ENCODE measurements at places on chromosomes 7 and 10.

DNA sequence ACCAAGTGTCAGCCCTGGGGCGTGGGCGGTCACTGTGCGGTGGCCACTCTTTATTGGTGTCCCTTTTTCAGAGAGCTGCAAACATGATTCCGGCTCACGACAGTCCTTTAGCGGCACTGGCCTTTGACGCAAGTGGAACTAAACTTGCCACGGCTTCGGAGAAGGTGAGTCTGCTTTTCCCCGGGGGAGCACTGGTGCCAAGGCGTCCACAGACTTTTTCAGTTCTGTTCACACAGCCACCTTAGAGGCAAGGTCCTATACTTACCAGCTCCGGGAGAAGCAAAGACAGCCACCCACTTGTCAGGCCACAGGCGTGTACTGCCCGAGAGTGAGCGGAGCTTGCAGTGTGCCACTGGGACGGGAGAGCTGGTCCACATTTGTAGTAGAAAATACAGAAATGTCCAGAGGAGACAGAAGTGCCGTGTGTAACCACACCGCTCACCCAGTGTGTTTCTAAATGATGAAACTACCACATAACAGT, 27.9 kb downstream of the WIPI2 start:
- no peak for DNase-seq

DNA sequence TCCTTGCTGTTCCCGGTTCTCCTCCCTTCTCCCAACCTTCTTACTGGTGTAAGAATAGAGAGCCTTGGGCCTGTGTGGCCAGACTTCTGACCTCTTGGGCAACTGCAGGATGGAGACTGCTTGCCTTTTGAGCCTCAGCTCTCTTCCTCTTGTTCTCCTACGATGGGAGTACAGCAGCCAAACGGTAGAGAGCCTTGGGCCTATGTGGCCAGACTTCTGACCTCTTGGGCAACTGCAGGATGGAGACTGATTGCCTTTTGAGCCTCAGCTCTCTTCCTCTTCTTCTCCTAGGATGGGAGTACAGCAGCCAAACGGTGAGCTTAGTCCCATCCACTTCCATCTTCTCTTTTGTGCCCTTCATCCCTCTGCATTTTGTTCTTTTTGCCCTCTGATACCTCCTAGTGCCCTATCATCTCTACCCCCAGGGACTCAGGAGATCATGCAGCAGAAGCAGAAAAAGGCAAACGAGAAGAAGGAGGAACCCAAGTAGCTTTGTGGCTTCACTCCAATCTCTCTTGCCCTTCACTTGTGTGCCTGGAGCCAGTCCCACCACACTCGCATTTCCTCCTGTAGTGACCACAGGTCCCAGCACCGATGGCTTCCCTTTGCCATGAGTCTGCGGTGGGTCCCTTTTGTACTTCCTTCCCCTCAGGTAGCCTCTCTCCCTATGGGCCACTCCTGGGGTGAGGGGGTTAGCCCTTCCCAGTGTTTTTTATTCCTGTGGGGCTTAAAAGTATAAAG, 15.3 kb downstream of the SLC25A13 start:
- DNase-seq = no peak

DNA sequence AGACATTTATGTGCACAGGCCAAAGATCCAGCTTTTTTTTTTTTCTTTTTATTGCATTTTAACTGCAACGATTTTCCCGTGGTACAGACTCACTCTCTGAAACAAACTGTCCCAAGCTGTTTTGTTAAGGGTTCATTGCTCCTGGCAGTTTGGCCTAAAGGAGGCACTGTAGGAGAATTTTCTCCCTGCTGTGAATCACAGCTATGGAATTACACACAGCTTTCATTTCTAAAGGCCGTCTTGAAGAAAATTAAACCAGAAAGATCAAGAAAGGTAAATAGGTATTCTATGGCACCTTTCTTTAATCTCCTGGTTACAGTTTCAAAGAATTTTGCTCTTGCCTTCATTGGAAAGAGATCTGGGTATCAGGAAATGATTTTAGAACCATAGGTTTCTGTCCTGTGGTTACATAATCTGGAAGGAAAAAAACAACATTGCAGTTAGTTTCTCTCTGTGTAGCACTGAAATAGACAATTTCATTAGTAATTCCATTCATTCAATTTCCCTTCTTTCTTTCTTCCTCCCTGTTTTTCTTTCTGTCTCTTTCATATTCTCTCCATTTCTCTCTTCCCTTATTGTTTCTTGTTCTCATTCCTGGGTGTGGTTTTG, 51.2 kb downstream of the PDK4 start:
- peak; percentile 71 for DNase-seq

DNA sequence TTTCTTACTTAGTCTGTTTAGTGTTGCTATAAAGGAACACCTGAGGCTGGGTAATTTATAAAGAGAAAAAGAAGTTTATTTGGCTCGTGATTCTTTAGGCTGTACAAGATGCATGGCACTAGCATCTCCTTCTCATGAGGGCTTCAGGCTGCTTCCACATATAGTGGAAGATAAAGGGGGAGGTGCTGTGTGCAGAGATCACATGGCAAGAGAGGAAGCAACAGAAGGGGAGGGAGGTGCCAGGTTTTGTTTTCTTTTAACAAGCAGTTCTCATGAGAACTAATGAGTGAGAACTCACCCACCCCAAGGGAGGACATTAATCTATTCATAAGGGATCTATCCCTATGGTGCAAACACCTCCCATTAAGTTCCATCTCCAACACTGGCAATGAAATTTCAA, 17.3 kb downstream of the CYP2E1 start:
- no peak for DNase-seq

DNA sequence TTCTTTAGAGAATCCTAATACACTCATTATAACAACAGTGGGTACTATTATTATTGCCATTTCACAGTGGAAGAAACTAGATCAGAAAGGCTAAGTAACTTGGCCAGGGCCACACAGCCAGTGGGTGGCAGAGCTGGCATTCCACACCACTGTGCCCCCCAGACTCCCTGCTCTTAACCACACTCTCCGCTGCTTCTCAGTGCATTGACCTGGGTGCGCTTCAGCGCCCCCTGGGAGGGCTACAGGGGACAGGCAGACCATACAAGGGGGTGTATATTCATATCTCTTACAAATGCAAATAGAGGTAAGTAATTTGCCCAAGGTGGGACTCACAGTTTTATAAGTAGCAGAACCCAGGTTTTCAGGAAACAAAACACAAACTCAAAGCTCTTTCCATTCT, 77.0 kb upstream of the NMT2 start:
- DNase-seq = no peak

- DNase-seq = no peak
These were observed 33.6 kb downstream of the PALD1 start for GRCh38 chr10:70512149-70512639.

Data from epithelial cell of esophagus (primary cell).